ENCODE measurements at places on chromosomes 1 and 21.

- no peak for DNase-seq
Observed at GRCh38 chr1:153680120-153680403, 1.6 kb downstream of the NPR1 start.

- DNase-seq: no peak
Observed at GRCh38 chr21:43723648-43724047, 4.7 kb downstream of the PDXK start.

DNA sequence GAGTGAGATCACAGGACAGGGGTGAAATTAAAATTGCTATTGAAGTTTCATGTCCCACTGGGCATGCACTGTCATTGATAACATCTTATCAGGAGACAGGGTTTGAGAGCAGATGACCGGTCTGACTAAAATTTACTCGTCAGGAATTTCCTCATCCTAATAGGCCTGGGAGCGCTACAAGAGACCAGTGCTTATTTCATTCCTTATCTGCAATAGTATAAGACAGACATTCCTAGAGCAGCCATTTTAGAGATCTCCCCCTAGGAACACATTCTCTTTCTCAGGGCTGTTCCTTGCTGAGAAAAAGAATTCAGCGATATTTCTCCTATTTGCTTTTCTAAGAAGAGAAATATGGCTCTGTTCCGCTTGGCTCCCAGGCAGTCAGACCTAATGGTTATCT is 181.4 kb upstream of the ETV3 start:
- no peak for DNase-seq

DNA sequence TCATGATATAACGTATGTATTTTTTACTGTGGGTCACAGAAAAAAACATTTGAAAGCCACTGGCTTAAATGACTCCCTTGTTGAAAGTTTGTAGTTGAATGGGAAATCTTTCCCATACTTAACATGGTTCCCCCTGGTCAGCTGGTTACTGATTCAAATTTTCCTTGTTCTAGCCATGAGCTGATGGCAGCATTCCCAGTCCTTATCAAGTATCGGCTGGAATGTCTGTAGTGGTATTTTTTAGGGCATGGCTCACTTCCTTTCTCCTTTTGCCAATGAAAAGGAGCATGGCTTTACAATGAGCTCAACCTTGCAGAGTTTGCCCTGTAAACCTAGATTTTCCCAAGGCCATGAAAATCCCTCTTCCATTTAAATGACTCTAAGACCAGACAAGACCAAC is 55.7 kb downstream of the GIPC2 start:
- DNase-seq: no peak

GRCh38 chr1:55718758-55719671 is 503.9 kb upstream of the USP24 start:
- DNase-seq: no peak

Data from NCI-H1436 treated with DMSO at 0.1 percent for 48 hours (cell line).